ENCODE measurements at places on chromosomes 16 and 17.

GRCh38 chr16:27335349-27336053 lies 21.7 kb downstream of the IL4R start:
- DNase-seq = no peak

GRCh38 chr17:19243838-19244237 lies 6.7 kb downstream of the EPN2 start:
- no peak for DNase-seq

DNA sequence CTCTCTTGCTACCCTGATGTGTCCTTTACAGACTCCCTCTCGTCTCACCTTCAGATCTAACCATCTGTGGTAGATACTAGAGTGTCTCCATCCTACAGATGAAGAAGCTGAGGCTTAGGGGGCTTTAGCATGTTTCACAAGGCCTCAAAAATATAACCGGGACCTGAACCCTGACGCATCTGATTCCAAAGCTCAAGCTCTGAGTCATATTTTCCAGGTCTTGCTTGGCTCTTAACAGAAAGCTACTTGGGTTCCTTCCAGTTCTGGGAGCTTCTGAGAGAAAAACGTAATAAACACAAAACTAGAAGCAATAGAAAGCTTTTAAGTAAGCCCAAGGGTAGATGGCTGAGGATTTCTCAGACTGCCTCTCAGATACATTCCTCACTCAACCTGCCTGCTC lies 224.3 kb upstream of the EEF2KMT start:
- DNase-seq = no peak

- no peak for DNase-seq
Observed at GRCh38 chr16:86816930-86817625, 238.7 kb downstream of the FOXL1 start.

GRCh38 chr17:49598918-49599317 lies 23.2 kb downstream of the NXPH3 start:
- DNase-seq = no peak

GRCh38 chr17:60134396-60135150 lies 15.2 kb upstream of the CA4 start:
- no peak for DNase-seq

DNA sequence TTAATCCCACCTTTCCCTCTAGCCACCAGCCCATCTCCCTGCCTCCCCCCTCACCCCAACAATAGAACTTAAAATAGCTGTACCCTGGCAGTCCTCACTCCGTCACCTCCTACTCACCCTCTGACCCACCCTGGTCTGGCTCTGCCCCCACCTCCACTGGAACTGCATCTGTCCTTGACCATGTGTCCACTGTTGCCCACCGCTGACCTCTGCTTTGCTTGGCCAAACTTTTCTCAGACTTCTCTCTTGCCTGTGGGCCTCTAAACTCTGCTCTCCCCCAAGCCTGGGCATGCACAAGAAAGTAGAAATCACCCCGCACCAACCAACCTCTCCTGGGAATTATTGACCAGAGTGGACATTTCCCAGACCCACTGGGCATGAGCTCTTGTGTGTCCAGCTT lies 169.8 kb downstream of the WSCD1 start:
- DNase-seq = no peak

- no peak for DNase-seq
Observed at GRCh38 chr16:84463221-84463620, 41.2 kb downstream of the MEAK7 start.

DNA sequence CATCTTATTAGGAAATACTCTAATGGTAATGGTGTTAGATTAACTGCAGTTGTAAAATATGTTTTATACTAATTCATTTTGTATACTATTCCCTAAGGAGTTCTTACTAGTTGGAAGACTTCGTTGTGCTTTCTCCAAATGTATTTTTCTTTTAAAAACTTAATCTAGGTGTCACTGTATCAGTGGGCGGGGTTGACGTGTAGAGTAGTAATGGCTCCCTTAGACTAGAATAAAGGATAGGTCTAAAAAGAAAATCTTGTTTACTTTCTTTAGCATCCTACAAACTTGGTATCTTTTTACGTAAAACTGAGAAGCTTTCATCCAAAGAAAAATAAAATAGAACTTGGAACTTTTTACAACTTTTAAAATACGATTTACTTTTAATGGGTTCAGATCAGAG lies 55.0 kb upstream of the MRC2 start:
- DNase-seq = no peak

DNA sequence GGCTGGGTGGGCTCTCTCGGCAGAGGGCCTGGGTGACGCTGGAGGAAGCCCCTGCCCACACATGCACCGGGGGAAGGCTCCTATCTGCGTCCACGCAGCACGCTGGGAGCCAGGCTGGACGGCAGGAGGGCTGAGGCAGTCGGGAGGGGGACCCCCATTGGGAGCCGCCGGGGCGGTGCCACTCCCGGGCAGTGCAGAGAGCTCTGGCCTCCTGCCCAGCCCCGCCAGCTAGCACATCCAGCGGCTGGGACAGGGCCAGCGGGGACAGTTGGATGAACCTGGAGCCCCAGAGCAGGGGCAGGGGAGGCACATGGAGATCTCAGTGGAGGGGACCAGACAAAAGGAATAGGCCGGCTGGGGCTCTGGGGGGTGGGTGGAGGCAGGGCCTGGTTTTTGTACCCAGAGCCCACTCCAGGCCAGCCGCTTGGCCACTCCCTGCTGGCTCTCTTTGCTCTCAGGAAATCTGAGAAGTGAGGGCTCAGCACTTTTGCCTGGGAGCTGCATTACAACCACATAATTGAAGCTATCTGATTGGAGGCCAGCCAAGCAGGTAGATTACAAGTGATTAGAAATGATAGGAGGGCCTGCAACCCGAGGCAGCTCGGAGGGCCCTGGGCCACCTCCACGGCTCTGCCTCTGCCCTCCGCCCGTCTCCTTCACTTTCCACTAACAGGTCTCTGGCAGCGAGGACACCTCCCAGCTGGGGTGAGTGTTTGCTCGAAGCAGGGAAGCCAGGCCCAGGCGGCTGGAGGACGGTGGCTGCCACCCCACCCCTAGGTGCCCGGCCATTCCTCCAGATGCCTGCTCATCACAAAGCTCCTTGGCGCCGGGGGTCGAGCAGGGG lies 40.1 kb downstream of the ENGASE start:
- DNase-seq = no peak

DNA sequence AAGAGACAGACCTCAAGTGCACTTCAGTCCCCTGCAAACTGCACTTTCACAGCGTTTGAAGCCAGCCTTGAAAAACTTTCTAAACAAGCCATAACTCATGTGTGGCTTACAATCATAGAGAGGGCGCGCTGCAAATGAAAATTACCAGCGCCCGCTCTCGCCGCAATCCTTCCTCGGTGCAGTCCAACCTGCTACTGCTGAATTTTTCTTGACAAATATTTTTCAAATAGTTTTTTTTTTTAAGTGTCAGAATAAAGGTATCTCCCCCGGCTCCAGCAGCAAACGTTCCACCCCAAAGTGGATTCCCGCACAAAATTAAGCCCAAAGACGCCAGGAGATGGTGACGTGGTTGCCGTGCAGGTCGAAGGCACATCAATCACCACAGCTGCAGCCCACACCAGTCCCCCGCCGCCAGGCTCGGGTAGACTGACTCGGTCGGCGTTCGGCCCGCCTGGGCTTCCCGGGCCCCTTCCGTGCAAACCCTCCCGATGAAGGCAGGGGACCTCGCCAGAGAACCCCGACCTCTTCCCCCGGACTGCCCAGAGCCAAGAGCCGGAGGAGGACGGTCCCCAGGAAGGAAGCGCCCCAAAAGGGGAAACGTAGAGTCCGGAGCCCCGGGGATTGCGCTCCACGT lies 630 bp downstream of the GRB2 start:
- DNase-seq = no peak

DNA sequence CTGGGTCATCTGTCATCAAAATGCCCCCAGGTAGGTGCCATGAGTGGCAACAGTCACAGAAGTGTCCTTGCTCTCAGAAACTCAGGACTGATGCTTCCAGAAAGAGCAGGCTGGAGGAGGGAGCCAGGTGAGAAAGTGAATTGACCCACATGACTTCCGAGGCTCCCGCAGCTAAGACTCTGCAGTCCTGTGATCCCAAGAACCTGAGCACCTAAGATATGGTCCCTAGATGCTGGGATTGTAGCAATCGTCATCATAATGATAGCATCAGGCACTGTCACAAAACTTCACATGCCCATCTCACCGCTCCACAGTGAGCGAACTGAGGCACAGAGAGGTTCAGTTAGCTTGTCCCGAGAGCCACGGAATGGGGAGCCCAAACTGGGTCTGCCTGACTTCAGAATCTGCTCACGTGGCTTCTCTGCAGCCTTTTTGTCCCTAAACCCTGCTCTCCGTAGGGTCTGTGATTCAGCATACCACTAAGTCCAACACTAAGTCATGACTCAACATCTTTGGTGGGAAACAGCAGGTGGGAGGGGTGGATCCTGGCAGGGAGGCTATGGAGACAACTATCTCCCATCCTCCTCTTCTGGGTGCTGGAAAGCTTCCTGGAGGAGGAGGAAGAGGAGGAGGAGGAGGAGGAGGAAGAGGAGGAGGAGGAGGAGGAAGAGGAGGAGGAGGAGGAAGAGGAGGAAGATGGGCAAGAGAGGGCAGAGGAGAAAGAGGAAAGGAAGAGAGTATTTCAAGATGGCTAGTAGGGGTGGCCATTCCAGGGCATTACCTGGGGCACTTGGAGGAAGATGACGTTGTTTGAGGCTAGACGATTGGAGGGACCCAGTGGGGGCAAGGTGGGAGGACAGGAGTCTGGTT lies 55.5 kb upstream of the DLX4 start:
- DNase-seq = no peak

GRCh38 chr17:82297280-82297713 lies 20.1 kb downstream of the CD7 start:
- no peak for DNase-seq

DNA sequence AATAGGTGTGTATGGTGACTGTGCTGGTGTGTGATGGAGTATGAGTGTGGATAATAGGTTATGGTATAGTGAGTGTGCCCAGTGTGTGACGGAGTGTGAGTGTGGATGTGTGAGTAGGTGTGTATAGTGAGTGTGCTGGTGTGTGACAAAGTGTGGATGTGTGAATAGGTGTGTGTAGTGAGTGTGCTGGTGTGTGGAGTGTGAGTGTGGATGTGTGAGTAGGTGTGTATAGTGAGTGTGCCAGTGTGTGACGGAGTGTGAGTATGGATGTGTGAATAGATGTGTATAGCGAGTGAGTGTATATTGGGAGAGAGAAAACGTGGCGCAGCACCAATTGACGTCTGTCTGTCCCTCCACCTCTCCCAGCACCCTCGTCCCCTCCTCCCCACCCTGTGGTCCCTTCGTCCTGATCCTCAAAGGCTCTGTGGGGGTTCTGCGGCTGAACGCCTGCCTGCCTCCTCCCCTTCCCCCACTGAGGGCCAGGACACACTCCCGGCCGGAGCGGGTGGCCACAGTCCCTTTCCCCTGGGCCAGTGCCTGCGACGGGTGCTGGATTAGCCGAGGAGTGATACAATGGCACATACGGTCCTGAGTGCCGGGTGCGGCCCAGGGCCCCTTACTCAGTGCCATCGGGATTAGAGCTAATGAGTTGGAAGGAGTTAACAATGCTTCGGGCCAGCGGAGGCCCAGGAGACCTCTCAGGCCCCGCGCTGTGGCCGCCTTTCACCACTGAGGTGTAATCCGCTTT lies 160.0 kb downstream of the MRM1 start:
- peak; percentile 20 for DNase-seq

- peak; percentile 52 for DNase-seq
Observed at GRCh38 chr17:45160447-45161287, 1.0 kb upstream of the HEXIM2 start.

GRCh38 chr17:57195785-57196460 lies 60.4 kb upstream of the MSI2 start:
- DNase-seq = no peak
